ENCODE measurements at places on chromosomes 16 and 17.

DNA sequence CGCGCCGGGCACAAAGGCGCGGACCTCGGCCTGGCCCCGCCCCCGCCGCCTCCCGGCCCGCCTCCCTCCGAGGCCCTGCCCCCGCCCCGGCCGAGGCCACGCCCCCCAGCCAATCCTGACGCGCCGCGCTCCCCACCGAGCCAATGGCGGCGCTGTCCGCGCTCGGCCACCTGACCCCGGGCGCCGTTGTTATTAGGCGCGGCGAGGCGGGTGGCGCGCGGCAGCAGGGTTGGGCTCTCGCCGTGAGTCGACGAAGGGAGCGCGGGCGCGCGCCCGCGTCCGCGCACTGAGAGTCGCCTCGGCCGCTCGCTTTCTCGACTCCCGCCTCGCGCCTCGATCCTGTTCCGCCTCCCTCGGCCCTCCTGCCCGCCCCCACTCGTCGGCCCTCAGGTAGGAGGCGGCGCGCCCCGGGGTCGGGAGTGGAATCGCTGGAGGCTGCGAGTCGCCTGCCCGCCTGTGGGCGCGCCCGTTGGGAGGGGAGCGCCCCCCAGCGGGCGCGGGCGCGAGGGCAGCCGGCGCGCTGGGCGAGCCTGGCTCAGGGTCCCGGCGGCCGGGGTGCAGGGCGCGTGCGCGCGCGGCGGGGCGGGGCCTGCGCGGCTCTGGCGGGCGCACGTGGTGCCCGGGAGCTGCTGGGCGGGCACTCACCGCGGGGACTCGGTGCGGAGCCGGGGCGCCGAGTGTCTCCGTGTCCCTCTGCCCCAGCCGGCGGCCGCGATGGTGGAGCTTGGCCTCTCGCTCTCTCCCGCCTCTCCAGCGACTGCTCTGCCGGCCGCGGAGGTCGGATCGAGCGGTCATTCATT is 405 bp upstream of the CBLN1 start:
- DNase-seq: peak; percentile 89

GRCh38 chr17:69950701-69951418 is 124.2 kb upstream of the KCNJ16 start:
- DNase-seq: peak; percentile 42

- no peak for DNase-seq
Observed at GRCh38 chr16:70767377-70768202, 33.4 kb downstream of the VAC14 start.

DNA sequence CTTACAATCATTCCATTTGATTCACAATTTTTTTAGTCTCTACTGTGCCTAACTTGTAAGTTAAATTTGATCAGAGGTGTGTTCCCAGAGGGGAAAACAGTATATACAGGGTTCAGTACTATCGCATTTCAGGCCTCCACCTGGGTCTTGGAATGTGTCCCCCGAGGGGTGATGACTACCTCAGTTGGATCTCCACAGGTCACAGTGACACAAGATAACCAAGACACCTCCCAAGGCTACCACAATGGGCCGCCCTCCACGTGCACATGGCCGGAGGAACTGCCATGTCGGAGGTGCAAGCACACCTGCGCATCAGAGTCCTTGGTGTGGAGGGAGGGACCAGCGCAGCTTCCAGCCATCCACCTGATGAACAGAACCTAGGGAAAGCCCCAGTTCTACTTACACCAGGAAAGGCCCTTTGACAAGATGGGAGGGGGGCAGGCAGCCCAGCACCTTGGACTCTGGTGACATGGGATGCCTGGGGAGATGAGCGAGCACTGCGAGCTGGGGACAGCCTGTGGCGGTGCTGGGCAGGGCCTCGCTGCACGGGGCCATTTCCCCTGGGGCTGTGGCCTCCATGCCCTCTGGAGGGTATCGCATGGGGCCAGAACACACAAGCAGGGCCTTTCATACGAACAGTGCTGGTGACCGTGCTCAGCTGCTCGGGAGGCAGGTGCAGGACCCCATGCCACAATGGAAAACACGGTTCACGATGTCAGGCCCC is 33.9 kb downstream of the PDIA2 start:
- DNase-seq: no peak

Measured in NCI-H187 (cell line).